Motor neuron (in vitro differentiated cells): ENCODE measurements at places on chromosomes 5 and 9.

GRCh38 chr9:16002816-16003215 is 450.0 kb downstream of the CCDC171 start:
- no peak for ATAC-seq

GRCh38 chr5:95087816-95088317 is 197.0 kb downstream of the MCTP1 start:
- no peak for ATAC-seq

DNA sequence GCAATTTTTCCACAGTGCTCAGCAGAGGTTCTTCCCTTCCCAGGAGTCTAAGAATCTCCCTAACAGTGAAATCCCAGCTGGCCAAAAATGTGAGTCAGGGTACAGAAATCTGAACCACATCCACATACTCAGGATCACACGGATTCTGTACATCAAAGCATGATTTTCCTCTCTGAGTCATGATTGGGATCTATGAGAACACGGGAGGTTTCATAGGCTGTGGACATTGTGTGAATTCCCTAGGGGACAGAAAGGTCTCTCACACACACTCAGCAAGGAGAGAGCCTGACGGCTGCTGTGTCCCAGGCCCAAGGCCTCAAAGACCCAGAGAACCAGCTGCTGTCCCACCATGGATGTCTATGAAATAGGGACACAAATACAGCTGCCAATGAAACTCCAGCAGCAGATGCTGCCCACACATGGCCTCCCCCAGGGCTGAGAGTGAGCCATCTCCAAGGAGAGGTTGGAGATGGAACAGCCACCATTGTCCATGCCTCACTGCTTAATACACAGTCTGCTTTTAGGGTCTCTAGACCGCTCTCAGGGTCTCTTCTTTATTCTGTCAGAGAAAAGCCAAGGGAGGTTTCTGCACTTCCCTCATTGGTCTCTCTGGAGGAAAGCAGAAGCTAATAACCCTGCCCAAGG is 102.7 kb downstream of the ADAMTS12 start:
- ATAC-seq: no peak

DNA sequence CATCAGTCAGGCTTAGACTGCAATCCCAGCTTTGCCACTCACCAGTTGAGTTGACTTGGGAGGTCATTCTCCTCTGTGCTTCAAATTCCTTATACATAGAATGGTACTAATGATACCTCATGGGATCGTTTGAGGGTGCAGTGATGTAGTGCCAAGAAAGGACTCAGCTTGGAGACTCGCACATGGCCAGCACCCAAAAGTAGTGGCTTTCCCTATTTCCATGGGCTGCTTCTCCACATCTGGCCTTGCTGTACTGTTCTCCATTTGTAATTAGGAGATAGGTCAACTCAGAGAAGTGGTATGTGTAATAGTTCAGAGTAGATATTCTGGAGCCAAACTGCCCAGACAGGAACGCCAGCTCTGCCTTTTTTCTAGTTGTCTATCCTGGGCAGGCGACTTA is 5.5 kb downstream of the CCL19 start:
- ATAC-seq: no peak

DNA sequence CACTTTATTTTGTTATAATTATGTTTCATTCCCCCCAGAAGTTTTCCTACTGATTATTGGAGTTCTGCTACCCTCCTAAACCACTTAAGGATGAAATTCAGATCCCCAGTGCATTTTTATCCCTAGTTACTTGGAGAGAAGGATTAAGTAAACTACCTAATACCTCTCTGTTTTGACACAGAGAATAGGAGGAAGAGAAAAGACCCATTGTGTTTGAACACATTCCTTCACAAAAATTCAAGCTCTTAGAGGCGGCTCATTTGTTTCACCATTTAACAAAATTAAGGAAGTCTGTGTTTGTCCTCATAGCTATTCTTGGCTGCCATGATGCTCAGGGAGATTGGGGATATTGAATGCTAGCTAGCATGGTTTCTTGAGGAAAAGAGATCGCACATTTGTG is 492.6 kb downstream of the EBF1 start:
- ATAC-seq: no peak

- ATAC-seq: no peak
Observed at GRCh38 chr9:76023715-76024195, 133.3 kb downstream of the PCSK5 start.

- no peak for ATAC-seq
Observed at GRCh38 chr9:111836311-111836710, 41.6 kb upstream of the SHOC1 start.

DNA sequence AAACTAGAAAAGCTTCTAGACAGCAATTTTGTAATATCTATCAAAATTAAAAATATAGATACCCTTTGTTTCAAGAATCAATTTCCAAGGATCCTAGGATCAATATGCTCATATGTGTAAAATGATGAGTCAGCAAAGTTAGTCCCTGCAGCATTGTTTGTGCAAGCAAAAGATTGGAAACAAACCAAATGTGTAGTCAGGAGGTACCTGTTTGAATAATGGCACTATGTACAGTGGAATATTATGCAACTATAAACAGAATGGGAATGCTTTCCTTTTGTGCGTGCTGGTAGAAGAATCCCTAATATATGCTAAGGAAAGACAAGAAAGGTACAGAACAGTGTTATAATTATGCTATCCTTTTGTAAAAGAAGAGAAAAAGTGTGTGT is 58.5 kb upstream of the PJA2 start:
- no peak for ATAC-seq

- no peak for ATAC-seq
Observed at GRCh38 chr5:16673241-16674201, 56.7 kb upstream of the RETREG1 start.

DNA sequence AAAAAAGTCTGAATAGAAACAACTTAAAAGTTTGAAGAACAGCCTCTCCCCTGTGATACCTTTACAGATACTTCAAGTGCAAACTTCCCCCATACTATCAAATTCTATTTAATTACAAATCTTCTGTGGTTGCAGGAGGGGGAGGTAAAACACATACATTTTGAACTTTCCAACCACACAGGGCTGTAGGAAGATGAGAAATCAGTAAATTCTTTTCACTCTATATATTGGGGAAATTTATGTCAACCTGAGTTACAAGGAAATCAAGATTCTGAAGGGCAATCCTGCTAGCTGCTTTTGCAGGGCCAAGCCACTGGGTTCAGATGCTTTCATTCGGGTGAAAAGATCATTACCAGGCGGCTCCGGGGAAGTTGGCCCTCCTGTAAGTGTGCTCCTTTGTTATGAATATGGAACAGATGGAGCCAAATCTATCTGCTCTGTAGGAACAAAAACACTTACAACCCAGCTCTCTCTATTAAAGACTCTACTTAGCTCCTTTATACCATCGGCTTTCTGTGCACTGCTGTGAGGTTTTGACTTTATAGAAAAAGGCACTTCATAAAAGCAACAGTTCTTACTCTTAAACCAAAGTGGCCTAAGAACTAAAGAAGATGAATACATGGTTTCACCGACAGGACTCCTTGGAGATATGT is 269.1 kb downstream of the EFNA5 start:
- ATAC-seq: peak; percentile 24

- ATAC-seq: no peak
Observed at GRCh38 chr5:39331861-39332381, 32.4 kb downstream of the C9 start.

DNA sequence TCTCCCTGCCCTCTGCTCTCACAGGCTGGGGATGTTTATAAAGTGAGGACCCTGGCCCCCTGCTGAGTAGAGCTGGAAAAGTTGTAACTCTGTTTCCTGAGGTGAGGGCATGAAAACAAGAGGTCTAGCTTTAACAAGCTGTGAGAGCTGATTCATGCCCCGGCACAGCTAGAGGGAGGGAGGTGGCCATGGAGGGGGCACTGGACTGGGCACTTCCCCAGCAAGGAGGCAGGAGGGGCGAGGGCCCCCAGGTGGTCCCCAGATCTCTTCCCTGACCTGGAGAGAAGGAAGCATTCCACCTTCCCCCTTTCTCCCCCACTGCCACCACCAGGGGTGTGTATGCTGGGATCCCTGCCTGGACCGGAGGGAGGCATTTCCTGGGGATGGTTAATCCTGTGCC is at the start of gene MSMP:
Gene MSMP, minus strand, starts transcription at position 13 of the 400 bp plus-strand sequence. CDS start 147 bp downstream, outside the sequence.
- no peak for ATAC-seq

- no peak for ATAC-seq
Observed at GRCh38 chr5:140328036-140328764, 18.2 kb downstream of the HBEGF start.

- ATAC-seq: no peak
Observed at GRCh38 chr5:117829646-117830045, 1158.7 kb downstream of the DTWD2 start.

DNA sequence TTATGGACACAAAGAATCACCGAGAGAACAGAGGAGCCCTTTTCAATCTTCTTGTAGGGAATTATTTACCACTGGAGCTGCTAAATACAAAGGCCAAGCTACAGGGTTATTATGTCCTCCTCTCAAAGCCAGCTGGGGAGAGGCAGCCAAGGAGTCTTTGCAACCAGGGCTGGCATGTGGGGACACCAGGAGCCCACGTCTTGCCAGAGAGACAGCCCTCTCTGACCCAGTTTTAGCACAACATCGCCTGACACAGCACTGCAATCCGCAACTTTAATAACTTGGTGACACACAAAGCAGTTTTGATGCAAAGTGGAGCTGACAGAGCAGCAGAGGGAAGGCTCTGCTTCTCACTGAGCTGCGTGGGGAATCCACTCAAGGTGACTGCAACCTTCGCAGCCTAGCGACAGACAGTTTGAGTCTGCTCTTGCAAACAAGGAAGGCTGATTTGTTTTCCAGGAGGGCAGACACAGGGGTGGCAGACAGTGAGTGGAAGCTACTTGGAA is 33.6 kb downstream of the TLR4 start:
- no peak for ATAC-seq

DNA sequence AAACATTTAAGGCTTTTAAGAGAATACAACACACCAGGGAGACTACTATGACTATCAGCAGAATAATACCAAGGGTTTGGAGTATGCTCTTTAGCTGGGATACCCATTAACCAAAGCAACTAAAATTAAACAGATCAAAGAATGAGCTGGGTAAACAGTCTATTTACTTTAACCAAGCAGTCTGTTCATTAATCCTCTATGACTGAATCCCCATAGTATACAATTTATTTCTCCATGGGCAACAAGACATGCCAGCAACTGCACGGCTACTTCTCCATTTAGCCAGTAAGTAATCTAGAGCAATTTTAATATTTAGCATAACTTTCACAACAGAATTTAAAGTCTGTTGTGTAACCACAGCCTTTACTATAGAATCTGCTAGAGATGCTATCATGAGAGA is 77.6 kb downstream of the CDO1 start:
- ATAC-seq: no peak

DNA sequence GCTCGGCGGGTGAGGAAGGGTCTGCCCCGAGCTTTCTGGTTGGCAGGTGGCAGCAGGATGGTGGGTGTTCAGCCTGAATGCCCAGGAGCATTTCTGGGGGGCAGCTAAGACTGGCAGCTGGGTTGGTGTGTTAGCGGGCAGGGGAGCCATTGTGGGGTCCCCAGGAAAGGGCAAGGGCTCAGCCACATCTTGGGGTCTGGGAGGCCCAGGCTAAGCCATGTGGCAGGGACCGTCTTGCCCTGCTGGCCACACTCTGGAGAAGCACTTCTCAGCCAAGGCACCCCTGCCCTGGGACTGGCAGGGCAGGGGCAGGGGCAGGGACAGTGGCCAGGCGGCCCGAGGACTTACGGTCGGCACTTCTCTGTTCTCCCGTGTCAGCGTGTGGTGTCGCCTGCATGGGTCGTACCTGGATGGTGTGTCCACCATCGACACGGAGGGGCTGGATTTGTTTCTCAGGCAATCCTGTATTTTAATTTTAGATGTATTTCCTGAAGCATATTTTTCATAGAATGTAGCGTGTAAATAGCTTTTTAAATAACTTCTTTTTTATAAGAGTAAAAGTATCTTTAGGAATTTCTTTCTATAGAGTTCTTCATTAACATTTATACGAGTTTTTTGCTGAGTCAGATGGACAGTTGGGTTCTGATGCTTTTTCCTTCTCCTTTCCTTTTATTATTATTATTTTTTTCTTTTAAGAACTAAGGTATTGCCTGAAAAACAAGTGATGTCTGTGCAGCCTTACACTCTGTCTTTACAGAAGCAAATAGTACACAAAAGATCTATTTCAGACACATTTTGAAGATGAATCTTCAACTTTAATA is 102.0 kb downstream of the PHF2 start:
- ATAC-seq: no peak

GRCh38 chr5:66854416-66854815 is 258.2 kb downstream of the MAST4 start:
- ATAC-seq: no peak

DNA sequence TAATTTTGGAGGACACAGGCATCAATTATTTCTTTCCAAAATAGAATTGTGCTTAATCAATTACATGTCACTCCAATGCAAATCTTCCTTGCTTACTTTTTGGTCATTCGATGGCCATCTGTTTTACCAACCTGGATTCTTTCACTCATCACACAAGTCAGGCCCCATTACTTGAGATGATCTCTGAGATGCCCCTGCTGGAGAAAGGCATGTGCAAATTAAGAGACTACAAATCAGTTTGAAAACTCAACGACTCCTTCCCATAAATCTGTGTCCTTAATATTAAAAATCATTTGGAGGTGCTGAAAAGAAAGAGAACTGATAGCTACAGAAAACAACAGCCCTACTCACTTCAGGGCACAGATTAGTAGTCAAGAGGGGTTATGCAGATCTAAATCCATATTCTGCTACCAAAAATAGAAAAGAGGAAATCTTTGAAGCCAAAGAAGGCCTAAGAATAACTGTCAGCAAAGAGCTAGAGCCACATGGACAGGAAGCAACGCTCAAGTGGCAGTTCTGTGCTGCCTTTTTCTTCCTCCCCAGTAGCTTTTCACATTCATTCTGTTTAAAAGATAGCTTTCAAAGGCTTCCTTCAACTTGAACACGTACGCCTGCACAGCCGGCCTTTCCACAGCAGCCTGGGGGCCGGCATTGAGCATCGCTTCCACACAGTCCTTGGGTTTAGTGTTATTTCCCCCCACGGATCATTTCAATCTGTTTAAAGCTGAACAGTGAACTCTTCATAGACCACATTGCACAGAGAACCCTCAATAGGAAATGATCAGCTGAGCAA is 79.3 kb upstream of the MAP3K1 start:
- ATAC-seq: no peak

- ATAC-seq: no peak
Observed at GRCh38 chr5:44565902-44566301, 176.7 kb upstream of the FGF10 start.

GRCh38 chr9:115910959-115911358 is 242.6 kb upstream of the PAPPA start:
- no peak for ATAC-seq

- ATAC-seq: no peak
Observed at GRCh38 chr5:171205375-171205774, 103.7 kb upstream of the TLX3 start.
